AG09319 (cell line): ENCODE measurements at places on chromosomes 3 and 15.

DNA sequence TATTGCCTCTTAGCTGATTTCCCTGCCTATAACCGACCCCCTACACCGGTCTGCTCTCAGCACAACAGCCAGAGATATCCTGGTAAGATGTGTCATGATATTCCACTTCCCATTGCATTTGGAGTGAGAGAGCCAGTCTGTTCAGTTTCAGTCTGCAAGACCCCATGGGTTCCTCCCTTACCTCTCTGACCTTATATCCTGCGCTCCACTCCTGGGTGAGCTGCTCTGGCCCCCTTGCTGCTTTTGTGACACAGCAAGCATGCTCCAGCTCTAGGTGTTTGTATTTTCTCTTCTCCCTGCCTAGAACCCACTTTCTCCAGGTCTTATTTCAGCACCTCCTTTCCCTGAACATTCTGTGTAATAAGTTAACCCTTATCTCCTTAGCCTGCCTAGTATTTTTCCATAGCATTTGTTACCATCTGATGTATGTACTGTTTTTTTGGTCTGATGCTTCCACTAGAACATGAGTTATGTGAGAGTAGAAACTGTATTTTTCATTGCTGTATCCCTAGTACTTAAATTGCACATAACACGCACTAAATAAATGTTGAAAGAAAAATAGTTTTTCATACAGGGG, 44.2 kb downstream of the CMTM8 start:
- no peak for DNase-seq

- no peak for DNase-seq
Observed at GRCh38 chr3:108806316-108806715, 16.3 kb upstream of the TRAT1 start.

- DNase-seq, result no peak
Observed at GRCh38 chr15:74464216-74464615, 3.3 kb upstream of the UBL7 start.

GRCh38 chr15:45799508-45799907, 164.7 kb downstream of the SQOR start:
- no peak for DNase-seq
